ENCODE measurements at places on chromosomes 16 and 17.

- DNase-seq = no peak
These were observed 6.6 kb upstream of the RHOT2 start for GRCh38 chr16:661184-661821.

DNA sequence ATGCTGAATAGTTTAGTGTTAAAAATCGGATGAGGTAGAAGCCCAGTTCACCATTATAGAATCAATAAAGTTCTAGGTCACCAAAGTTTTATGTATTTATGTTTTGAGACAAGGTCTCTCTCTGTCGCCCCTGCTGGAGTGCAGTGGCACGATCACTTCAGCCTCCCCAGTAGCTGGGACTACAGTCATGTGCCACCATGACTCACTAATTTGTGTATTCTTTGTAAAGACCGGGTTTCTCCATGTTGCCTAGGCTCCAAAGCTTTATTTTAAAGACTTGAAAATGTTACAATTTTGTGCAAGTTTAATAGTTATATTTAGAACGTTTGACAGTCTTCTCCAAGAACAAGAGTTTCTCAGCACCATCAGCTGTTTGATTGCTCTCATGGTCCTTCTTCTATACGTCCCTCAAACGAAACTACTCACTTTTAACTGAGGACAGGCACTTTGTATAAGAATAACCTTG lies 32.1 kb downstream of the NDE1 start:
- DNase-seq = no peak

GRCh38 chr16:46629331-46630219 lies 8.4 kb upstream of the SHCBP1 start:
- no peak for DNase-seq

- no peak for DNase-seq
These were observed 17.3 kb downstream of the CDH13 start for GRCh38 chr16:82643936-82644630.

GRCh38 chr16:89322321-89323119 lies 105.0 kb downstream of the ZNF778 start:
- no peak for DNase-seq

DNA sequence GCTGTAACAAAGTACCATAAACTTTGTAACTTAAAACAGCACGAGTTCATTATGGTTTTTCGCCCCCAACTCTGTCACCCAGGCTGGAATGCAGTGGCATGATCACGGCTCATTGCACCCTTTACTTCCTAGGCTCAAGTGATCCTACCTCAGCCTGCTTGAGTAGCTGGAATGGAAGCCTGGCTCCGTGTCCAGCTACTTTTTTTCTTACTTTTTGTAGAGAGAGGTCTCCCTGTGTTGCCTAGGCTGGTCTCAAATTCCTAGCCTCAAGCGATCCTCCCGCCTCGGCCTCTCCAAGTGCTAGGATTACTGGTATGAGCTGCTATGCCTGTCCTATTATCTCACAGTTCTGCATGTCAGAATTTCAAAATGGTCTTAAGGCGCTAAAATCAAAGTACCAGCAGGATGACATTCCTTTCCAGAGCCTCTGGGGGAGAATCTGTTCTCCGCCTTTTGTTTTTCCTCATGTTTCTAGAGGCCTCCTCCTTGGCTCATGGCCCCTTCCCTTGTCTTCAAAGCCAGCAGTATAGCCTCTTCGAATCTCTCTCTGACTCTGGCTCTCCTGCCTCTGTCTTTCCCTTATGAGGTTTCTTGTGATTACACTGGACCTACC lies 10.1 kb upstream of the PRM1 start:
- no peak for DNase-seq

- DNase-seq = no peak
These were observed 29.0 kb downstream of the KDM8 start for GRCh38 chr16:27232061-27232900.
